ENCODE measurements at places on chromosomes 3 and 15.
A peak's percentile ranks its signal among the peaks of the same experiment; 100 is the strongest.

- no peak for DNase-seq
These were observed 208.0 kb upstream of the MME start for GRCh38 chr3:154872074-154872473.

GRCh38 chr3:142866841-142867631 lies 21.8 kb downstream of the PCOLCE2 start:
- DNase-seq, result no peak

DNA sequence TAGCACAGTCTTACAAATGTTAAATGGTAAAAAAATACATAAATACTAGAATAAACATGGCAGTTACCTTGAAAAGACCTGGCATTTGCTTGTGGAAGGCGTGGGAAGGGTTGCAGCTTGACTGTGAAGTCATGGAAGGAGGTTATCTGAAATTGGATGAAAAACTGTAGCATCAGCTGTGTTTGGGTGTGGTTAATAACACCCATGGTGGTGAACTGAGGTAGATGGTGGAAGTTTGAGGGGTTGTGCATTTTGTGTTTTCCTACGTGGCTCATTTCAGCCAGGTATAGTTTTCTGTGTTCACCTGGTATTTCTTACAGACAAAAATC lies 46.5 kb downstream of the PSMD6 start:
- DNase-seq, result no peak

GRCh38 chr3:134542287-134542958 lies 56.6 kb downstream of the CEP63 start:
- DNase-seq, result no peak

- no peak for DNase-seq
These were observed 305.1 kb downstream of the CACNA2D3 start for GRCh38 chr3:54427501-54427900.

GRCh38 chr3:187286467-187287059 lies 5.0 kb downstream of the MASP1 start:
- peak; percentile 60 for DNase-seq

- DNase-seq, result no peak
These were observed 112.7 kb downstream of the CHSY1 start for GRCh38 chr15:101138913-101139880.

GRCh38 chr3:94935738-94936580 lies 873.1 kb downstream of the NSUN3 start:
- no peak for DNase-seq

DNA sequence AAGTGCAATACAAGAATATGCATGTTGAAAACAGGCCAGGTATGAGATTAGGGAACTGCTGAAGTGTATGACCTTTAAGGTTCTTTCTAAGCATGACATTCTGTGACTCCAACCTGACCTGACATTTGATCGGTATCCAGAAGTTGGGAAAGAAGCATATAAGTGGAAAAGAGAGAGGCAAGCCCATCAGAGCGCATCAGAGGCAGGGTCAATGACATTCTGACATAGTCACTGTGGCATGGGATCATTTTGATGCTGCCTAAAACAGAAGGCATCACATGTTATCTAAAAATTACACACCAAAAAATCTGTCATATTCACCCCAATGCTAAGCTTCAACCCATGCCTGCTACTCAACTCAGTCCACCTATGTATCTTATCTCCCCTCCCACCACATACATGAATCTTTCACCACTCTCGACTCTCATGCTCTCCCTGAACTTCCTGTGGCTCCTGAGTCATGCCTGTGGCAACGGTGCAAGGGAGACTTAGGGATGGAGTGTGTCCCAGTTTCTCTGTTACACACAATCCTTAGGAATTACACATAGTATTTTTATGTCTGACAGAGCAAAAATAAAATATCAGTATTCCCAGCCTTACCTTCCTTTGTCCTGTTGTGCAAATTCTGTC lies 20.5 kb upstream of the LRRN1 start:
- no peak for DNase-seq

DNA sequence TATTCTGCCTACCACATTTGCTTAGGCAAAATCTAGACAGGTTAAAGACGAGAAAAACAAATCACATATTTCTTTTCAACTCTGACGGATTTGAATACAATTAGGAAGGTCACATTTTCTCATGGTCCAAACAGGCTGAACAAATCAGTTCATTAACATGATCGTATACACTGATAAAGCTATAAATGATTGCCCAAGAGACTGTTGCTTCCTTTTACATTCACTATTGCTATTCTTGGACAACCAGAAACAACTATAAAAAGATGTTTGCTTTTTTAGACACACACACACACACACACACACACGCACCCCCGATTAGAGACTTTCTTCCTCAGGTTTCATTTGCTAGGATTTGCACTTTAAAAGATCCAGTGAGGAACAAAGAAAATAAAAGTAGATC lies 122.3 kb upstream of the BHLHE40 start:
- DNase-seq, result no peak

DNA sequence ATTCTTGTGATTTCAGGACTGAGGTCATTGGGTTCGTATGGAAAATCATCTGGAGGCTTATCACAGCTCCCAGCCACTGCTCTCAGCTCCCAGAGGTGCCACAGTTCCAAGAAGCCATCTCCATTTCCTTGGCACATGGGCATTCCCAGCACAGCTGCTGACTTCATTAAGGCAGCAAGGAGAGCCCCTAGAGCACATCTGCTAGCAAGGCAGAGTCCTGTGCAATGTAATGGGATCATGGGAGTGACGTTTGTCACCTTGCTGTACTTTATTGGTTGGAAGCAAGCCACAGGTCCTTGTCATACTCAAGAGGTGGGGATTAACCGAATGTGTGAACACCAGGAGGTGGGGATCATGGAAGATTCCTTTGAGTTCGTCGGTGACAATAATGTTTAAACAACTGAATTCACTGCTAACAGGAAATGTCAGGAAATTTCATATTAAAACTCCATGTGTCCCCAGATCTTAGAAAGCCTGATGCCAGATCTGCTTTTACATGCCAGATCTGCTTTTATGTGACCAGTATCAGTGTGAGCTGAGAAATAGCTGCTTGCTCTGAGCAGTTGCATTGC lies 148.8 kb downstream of the GABRG3 start:
- DNase-seq, result no peak

DNA sequence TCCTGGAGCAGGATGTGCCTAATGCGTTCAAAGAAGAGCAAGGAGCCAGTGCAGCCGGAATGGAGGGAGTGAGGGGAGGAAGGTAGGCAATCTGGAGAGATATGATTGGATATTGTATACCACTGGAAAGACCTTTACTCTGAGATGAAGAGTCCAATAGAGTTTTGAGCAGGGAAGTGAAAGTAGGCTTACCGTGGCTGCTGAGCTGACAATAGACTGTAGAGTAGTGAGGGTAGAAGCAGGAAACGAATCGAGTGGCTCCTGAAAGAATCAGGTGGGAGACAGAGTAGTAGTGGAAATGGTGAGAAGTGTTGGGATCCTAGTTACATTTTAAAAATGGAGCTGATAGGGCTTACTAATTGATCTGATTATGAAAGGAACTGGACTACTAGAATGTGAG lies 51.8 kb upstream of the NUDT16 start:
- DNase-seq, result no peak

Measured in GM03348 (cell line).